ENCODE measurements at places on chromosomes 5 and 9.

DNA sequence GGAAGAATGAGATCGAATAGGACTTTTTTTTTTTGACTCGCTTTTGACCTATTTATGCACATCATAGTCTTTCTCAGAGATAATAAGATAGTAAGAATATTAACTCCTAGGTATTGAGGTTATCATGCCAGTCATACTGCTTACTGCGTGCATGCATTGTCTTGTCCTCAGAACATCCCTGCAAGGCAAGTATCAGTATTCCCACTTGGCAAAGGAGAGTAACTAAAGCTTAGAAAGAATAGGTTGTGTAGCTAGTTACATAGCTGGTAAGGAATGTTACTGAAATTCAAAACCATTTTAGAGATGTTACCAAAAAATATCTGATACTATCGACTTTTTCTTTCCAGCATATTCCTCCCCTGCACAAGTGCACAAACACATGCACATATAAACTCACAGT, 296.1 kb upstream of the CLINT1 start:
- DNase-seq = no peak

DNA sequence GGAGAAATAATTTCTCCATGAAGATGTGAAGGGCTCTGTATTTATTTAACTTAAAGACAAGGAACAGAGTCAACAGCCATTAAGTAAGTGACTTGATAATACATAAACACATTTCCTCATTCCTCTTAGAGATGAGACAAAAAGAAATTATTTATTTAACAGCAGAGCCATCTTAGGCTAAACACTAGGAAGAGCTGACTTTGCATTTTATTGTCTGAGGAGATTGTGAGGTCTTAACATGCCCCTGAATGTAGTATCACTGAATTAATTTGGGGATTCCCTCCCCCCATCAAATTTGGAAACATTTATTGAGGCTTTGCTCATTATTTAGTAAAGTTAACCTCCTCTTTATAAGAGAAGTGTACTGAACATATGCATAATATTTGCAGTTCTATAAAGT, 35.2 kb downstream of the TAS2R1 start:
- no peak for DNase-seq

- no peak for DNase-seq
Observed at GRCh38 chr9:114960276-114960675, 29.9 kb upstream of the TNFSF8 start.

DNA sequence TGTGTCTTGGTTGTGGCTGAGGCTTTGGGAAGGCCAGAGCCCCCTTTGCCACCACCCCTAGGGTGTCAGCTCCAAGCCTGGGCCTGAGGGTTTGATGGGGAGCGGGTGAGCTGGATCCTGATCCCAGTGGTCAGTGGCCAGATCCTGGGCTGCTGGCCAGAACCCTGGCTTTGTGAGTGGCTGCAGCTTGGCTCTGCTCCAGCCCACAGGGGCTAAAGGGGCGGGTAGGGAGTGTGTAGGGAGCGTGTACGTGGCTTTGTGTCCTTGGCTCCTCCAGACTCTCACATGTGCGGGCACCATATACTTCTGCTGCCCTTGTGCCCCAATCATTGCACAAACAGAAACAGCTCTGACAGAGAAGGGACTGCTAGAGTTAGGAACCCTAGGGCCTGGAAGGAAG, 1.2 kb upstream of the IL11RA start:
- no peak for DNase-seq

DNA sequence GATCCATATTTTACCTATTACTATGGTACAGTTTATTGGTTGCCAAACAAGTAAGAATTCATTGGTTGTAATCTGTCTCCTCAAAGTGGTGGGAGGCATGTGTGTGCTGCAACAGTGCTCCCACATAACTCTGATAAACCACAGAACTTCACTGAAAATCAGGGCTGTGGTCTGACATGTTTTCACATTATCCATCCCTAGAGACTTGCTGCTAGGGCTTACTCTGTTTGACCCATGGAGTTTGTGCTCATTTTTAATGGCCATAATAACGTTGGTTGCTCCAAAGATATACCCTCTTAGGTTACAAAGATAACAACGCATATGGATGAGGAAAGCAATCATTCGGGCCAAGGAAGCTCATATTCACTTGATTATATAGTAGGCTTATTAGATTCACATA, 37.0 kb downstream of the HACD4 start:
- no peak for DNase-seq

- DNase-seq = no peak
Observed at GRCh38 chr9:28941856-28942255, 1368.6 kb upstream of the C9orf72 start.

GRCh38 chr5:80654054-80654390, 430 bp upstream of the MSH3 start:
- DNase-seq = no peak

- DNase-seq = no peak
Observed at GRCh38 chr5:158534203-158534602, 565.5 kb downstream of the EBF1 start.

DNA sequence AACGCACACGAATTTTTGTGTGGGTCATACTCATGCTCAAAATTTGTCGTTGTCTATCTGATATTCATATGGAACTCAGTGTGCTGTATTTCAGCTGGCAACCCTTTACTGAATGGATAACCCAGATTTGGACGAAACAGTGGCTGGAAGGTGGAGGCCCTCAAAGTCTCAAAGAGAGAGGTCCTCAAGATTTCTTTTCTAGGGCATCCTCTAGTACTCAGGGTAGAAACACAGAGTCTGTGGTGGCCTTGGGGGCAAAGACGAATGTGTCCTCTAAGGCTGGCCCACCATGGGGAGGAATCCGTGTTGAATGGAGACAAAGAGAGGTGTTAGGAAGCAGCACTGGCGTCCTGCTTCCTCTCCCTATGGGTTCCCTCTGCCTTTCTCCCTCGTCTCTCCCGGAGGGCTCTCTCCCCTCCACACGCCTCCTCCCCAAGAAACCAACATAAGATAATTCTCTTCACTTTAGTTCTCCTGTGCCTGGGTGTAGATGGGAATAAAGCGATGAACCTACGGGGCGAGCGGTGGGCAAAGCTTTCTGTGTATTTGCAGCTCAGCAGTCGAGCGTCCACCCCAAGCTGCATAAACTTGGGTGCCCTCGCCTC, 333.7 kb downstream of the CWC27 start:
- no peak for DNase-seq

- DNase-seq = no peak
Observed at GRCh38 chr9:19378647-19379046, 1.4 kb downstream of the RPS6 start.

GRCh38 chr5:101012880-101013279, 109.8 kb upstream of the ST8SIA4 start:
- no peak for DNase-seq

DNA sequence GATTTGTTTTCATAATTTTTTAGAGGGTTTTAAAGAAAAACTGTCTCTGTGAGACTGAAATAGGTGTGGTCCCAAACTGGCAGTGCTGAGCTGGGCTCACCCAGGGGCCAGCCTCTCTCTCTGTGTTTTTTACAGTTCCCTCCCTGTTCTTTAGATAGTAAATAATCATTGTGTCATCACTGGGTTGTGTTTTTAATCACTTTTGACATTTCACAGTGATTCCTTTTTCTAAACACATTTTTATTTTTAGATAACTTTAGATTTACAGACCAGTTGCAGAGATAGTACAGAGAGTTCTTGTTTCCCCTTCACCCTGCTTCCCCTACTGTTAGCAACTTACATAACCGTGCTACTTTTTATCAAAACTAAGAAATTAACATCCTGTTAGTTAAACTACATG, 44.4 kb downstream of the MAP1B start:
- no peak for DNase-seq

DNA sequence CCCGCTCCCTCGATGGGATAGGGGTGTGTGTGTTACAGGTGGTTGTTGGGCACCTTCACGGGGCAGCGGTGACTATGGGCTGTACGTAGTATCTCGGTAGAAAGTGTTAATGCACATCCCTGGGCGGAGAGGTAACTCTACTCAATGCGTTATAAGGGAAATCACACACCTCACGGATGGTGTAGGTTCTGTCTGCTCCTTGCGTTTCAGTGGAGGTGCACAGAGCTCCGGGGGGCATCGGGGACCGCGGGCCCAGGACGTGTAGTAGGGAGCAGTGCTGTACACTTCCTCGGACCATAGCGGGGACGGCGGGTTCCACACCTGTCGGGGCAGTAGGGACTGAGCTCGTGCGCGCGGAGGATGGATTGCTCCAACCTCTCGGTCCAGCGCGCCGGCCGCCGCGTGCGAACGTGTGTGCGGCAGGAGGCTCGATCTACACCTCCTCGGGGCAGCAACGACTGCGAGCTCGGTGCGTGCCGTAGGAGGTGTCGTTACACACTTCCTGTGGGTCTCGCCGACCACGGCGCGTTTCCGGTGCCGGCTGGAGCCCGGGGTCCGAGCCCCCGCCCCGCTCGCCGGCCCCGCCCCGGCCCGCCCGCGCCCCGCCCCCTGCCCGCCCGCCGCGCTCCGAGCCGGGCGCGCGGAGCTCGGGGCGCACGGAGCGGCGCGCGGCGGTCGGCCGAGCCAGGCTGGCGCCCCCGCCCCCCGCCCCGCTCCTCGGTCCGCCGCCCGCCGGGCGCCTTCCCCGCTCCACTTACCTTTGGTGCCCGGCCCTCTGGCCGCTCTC, at the start of gene KIAA1958:
Gene KIAA1958, plus strand, starts transcription at position 607 of the 787 bp plus-strand sequence. CDS start 87,254 bp downstream, outside the sequence.
- peak; percentile 81 for DNase-seq

DNA sequence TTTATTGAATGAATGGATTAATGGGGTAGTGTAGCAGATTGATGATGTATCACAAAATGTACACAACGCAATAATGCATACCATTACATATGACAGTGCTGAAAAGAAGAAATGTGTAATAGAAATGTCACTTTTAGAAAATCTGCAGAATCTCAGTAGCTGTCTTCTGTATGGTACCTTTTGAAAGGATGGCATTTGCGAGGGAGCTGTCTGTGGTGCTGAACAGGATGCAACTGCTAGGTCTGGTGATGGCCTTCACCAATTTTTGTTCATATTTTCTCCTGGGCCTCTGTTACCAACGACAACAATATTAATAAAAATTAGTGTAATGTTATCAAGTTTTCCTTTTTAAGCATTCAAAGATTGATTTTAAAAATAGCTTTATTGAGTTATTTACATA, 36.2 kb upstream of the OTULIN start:
- DNase-seq = no peak

- DNase-seq = no peak
Observed at GRCh38 chr5:168273056-168273980, 18.1 kb upstream of the WWC1 start.

- no peak for DNase-seq
Observed at GRCh38 chr9:98178874-98179850, 13.3 kb downstream of the CORO2A start.

DNA sequence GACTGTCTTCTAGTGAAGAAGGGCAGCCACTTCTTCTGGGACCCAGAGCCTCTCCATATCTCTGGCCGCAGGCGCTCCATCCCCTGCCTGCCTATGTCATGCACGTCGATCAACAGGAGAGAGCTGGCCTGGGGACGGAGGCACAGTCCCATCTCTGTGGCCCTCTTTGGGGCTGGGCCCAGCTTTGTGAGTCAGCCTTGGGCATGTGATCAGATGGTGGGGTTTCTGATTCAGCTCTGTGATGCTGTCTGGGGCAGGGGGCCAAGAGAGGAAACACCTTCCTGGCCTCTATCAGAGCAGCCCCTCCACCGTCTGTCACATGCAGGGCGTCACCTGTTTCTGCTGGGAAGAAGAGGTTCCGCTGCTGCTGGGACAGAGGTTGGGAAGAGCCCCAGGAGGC, 72.6 kb downstream of the MVB12B start:
- no peak for DNase-seq

DNA sequence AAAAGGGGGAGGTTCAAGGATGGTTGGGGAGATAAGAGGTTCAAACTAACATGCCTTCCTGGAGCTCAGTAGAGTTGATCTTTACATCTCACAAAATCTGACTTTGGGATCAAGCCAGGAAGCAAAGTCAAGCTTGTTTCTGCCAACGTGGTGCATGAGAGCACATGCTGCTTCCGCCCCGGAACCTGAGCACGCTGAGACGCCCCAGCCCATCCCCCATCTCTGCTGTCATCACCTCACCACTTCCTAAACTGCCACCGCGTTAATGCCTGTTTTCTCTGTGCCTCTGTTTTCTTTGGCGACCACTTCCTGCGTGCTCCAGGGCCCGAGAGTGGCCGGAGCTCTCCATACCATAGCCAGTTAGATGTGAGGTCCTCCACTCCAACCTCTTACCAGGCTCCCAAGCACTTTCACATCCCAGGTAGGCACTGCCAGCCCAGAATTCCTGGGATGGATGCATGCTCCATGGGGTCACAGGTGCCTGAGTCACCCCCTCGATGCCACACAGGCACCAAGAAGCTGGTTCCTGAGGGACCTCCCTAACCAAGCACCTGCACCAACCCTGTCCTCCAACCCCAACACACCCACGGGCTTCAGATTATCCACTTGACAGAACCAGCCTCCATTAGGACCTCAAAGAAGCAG, 31.2 kb upstream of the AFAP1L1 start:
- DNase-seq = peak; percentile 85

DNA sequence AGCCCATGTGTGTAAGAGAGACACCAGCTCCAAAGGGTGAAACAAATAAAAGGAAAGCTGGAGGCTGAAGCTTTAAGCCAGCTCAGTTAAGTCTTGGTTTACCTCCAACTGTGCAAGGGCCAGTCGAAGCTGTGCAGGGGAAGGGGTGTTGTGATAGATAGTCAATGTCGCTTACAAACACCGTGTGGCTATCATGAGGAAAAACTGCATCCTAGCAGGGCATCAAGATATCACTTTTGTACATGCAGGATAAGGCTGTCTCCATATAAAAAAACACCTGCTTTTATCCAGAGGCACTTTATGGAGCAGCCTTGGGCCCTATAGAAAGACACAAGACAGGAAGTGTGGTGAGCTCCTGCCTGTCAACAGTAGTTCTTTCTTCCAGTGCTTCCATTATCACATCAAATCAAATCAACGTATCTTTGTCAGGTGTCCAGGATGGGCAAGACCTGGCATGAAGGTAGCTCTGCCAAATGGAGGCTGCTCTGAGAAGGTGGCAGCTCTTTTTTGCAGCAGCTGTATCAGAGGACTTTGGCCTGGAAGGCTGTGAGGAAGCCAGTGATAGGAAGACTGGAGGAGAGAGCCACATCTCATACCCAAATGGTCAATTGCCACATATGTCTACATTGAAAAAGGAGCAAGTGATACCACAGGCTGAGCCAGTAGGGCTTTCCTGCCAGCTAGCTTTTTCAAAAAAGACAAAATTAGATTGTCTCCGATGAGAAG, 29.3 kb upstream of the SELENOP start:
- no peak for DNase-seq

GRCh38 chr5:160961761-160962160, 109.8 kb upstream of the ATP10B start:
- DNase-seq = no peak

GRCh38 chr5:125210242-125210947, 464.0 kb upstream of the ZNF608 start:
- no peak for DNase-seq
